GM06990 (cell line): ENCODE measurements at places on chromosomes 13 and 19.

GRCh38 chr19:20077791-20078463 lies at the start of gene ZNF90:
TSS of gene ZNF90 (plus strand) at chr19:20078000. CDS start at chr19:20078133, 133 bp downstream.
- DNase-seq, result peak; percentile 49

GRCh38 chr19:13008926-13009787 lies 13.9 kb downstream of the NFIX start:
- DNase-seq, result no peak

GRCh38 chr19:47762615-47763308 lies 15.7 kb upstream of the SELENOW start:
- DNase-seq, result no peak

- DNase-seq, result no peak
These were observed 11.1 kb downstream of the LYL1 start for GRCh38 chr19:13091400-13092157.

DNA sequence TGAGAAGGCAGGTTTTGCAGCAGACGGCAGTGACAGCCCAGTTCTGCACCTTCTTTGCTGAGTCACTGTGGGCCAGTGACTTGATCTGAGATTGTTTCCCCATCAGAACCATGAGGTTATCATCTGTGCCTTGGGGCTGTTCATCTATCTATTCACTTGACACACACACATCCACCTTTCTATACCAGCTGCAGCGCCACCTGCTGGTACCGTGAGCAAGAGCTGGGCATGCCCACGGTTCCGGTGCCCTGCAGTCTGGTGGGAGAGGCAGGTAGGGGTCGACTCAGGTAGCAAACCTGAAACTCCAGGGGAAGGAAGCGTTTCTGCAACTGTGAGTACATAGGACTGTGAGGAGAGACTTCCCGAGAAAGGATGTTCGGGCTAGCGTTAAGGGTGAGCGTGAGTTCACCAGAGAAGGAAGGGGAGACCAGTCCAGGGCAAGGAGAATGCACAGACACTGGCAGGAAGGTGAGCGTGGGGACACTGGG lies 7.5 kb upstream of the LIN7B start:
- no peak for DNase-seq

DNA sequence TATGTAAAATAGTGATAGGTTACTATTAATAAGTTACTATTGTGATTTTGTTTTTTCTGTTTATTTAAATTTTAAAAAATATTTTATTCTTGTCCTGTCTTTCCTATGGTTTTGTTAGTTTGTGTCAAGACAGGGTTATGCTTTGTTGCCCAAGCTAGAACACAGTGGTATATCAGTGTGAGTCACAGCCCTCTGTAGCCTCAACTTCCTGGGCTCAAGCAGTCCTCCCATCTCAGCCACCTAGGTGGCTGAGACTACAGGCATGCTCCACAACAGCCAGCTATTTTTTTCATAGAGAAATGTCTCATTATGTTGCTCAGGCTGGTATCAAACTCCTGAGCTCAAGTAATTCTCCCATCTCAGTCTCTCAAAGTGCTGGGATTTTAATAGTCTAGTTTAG lies 99.5 kb downstream of the ZNF675 start:
- DNase-seq, result no peak

- DNase-seq, result no peak
These were observed 214.2 kb downstream of the FGF9 start for GRCh38 chr13:21884965-21885567.

DNA sequence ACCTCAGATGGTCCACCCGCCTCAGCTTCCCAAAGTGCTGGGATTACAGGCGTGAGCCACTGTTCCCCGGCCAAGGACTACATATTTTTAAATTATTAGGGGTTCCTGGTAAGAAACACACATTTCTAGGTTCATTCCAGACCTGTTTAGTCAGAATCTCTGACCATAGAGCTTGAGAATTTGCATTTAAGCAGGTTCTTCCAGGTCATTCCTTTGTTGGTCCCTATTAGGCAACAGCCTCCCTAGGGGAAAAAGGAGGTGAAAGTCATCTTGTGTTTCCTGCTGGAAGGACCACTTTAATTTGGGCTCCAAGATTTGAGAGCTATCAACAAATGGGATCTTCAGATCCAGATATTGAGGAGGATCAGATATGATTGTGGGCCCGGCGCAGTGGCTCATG lies 16.3 kb downstream of the S1PR2 start:
- DNase-seq, result no peak

GRCh38 chr19:57667228-57667627 lies 1.5 kb upstream of the ZSCAN4 start:
- DNase-seq, result no peak

GRCh38 chr13:100235311-100235901 lies 146.5 kb downstream of the PCCA start:
- no peak for DNase-seq

- DNase-seq, result no peak
These were observed 3.0 kb downstream of the CD209 start for GRCh38 chr19:7744199-7744786.

GRCh38 chr13:112172641-112173251 lies 105.8 kb downstream of the SOX1 start:
- no peak for DNase-seq

DNA sequence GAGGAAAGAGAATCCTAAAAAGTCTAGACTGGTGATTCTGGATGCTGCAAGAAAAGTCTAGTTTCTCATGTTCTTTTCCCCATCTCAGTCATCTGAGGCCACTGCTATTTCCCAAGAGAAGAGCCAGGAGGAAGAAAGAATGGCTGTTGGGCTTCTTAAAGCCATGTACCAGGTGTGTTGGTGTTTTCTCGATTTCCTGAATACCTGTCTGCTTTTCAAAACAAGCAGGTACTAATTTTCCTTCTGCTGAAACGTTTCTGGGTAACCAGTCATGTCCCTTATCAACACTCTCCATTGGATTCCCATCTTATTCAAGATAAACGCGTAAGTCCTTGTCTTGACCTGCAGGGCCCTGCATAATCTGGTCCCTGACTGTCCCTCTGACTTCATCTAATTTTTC lies 1.1 kb downstream of the ZNF570 start:
- no peak for DNase-seq

DNA sequence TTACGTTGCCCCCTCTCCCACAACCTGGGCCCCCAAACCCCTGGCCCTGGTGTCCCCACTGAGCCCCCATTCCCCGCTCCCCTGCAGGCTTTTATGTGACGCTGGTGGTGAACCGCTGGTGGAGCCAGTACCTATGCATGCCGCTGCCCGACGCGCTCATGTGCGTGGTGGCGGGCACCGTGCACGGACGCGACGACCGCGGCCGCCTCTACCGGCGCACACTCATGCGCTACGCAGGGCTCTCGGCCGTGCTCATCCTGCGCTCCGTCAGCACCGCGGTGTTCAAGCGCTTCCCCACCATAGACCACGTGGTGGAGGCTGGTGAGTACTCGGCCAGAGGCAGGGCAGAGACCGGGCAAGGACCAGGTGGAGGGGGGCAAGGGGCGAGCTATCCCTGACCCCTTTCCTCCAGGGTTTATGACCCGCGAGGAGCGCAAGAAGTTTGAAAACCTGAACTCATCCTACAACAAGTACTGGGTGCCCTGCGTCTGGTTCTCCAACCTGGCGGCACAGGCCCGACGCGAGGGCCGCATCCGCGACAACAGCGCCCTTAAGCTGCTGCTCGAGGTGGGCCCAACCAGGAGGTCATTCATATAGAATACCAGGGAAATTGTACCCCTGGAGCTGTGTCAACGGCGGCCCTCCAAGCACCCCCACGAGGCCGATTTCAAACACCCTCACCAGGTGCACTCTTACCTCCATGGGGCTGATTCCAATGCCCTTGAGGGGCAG lies 3.0 kb downstream of the BEST2 start:
- DNase-seq, result no peak

- no peak for DNase-seq
These were observed 13.9 kb downstream of the TTYH1 start for GRCh38 chr19:54429176-54429495.

DNA sequence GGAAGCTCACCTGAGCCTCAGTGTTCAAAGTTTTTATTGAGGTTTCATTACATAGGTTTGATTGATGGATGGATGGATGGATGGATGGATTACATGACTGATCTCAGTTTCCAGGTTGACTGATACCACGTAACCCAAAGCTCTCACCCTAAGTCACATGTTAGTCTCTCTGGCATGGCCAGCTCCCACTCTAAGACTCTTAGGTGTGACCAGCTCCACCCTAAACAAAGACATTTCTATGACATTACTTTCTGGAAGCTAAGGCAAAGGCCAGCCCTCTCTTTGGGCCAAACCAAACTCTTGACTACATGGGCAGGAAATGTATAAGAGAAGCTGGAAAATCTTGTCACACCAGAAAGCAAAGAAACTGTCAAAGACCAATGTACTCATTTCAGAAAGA lies 28.6 kb downstream of the POLR1D start:
- DNase-seq, result no peak

- no peak for DNase-seq
These were observed 19.3 kb downstream of the EDDM13 start for GRCh38 chr19:56291867-56292266.

GRCh38 chr13:75175575-75175974 lies 306.4 kb downstream of the TBC1D4 start:
- no peak for DNase-seq

DNA sequence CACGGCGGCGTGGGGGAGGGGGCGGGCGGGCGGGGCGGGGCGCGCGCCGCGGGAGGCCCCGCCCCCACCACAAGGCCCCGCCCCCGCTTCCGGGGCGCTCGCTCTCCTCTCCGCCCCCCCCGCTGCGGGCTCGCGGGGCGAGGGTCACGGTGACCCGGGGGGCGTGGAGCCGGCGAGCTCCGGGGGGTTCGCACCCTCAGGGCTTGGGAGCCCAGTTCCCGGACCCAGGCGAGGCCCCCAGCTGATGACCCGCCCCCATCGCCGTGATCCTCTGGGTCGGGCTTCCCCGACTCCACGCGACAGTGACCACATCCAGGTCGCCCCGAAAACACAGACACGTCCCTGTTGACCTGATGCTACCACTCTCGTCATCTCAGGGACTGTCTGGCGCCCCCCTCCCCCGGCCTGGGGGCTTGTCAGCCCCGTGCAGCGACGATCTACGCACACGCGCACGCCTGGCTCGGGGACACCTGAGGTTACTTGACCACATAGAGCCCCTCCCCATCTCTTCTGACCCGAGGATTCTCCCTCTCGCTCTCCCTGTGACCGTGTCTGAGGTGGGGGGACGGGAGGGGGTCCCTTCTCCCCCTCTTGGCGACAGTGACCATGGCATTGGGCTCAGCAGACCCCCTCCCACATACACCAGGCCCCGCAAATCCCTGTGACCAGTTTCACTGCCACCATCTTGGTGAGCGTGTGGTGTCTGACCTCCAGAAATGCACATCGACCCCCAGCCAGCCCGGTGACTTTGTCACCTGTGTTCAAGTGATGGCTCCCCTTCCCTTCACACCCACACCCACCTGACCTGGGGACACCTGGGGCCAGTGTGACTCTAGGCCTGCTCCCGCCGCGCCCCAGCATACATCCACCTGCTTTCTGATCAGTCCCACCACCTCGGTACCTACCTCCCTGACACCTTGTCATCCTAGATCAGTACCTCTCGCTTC lies 670 bp downstream of the MAP2K7 start:
- DNase-seq, result peak; percentile 69

GRCh38 chr19:56973713-56974555 lies 133.4 kb upstream of the PEG3 start:
- DNase-seq, result no peak

- no peak for DNase-seq
These were observed 12.1 kb downstream of the MBNL2 start for GRCh38 chr13:97234236-97234635.

DNA sequence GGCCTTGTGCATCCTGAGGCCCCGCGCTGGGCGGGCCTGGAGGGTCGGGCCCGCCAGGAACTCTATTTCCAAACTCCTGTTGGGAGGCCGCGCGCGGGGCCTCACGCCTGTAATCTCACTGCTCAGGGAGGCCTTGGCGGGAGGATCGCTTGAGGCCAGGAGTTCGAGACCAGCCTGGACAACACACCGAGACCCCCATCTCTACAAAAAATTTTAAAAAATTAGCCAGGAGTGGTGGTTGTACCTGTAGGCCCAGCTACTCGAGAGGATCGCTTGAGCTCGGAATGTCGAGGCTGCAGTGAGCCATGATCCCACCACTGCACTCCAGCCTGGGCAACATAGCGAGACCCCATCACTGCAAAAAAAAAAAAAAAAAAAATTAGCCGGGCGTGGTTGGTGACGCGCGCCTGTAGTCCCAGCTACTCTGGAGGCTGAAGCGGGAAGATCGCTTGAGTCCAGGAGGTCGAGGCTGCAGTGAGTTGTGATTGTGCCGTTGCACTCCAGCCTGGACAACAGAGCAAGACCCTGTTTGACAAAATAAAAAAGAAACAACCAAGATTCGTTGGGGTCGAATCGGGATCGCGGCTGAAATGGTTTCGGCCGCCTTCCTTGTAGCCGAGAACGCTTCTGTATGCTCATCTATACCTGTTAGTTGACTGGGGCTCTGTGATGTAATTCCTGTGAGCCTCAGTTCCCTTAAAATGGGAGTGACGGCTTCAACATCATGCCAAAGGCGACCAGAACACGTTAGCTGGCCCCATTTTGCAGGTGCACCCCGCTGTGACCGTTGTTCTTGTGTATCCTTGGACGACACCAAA lies 636 bp downstream of the SF3A2 start:
- DNase-seq, result no peak

GRCh38 chr19:17346109-17346671 lies 8.8 kb downstream of the GTPBP3 start:
- peak; percentile 88 for DNase-seq

DNA sequence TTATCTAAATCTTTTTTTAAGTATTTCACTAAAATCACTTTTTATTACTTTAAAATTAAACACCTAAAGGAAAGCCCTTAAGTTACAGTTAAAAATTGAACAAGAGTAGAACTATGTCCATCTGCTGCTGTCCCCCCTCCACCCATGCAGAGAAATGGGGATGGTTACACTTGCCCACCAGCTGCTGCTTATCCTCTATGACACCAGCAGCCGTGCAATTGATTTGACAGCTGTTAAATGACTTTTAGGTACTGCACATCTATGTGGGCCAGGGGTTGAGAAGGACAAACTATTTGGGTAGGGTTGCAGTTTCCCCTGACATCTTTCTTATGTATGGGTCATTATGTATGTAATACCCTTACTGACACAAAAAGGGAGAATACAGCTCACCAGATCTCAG lies 77.2 kb downstream of the TBC1D4 start:
- DNase-seq, result no peak

DNA sequence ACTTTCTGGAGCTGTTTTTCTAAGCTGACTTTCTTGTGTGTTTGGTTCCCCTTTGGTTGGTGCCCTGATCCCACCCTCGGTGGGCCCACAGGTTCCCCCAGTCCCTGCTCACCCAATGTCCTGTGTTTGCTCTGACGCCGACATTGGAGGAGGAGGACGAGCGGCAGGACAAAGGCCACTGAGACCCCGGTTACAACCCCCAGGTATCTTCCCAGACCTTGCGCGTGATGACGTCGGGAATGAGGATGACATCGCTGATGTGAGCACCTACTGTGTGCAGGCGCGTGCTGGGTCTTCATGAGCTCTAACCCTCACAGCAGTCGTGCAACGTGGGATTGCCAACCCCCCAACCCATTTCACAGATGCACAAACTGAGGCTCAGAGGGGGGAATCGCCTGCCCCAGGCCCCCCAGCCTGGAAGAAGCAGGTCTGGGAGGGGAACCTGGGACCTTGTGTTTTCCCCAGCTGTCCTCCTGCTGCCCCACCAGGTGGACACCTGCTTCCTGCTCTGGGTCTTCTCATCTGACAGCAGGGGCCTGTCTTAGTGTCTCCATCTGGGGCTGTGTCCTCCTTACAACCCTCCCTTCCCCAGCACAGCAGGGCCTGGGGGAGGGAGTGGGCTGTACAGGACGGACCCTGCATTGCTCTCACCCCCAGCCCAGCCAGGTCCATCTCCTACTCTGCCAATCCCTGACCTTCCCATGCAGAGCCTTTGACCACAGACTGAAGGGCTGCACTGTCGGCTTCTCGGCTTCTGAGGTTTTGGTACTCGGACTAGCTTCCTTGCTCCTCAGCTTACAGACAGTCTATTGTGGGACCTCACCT lies 4.7 kb upstream of the LILRA6 start:
- no peak for DNase-seq
